ENCODE measurements at places on chromosomes 16 and 17.

- DNase-seq: no peak
Measured at GRCh38 chr17:32503251-32504165, 16.7 kb downstream of the CDK5R1 start.

- DNase-seq: no peak
Measured at GRCh38 chr16:72853575-72854266, 194.2 kb downstream of the ZFHX3 start.

DNA sequence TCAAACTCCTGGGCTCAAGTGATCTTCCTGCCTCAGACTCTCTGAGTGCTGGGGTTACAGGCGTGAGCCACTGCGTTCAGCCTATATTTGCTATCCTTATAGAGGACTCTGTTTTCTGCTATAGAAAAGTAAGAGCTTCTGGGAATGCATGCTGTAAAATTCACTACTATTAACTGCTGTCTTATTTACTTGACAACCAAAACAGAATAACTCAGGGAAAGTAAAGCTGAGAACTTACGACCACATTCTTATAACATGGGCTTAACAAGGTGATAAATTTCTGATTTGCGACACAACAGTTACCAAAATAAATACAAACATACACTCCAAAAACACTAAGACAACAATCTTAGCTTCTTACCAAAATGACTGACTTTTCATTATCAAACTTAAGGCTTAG is 23.9 kb downstream of the APPBP2 start:
- no peak for DNase-seq

DNA sequence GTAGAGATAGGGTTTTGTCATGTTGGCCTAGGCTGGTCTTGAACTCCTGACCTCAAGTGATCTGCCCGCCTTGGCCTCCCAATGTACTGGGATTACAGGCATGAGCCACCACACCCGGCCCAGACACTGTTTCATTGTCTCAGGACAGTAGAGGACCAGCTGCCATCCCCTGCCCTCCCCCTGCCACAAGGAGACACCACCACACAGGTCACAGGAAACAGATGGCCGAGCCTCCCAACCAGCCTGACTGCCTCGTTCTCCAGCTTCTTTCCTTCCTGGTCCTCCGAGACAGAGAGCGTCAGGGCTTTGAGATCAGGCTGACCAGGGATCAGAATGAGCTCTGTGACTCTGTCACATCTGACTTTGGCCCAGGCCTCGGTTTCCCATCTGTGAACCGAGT is 20.8 kb upstream of the RNPS1 start:
- DNase-seq: no peak
